IMR-90 (cell line): ENCODE measurements at places on chromosomes 1 and 21. TPM values are rescaled to one million over a fixed set of nuclear protein-coding genes. Genes with fewer than 3 reads are reported as not detected.

DNA sequence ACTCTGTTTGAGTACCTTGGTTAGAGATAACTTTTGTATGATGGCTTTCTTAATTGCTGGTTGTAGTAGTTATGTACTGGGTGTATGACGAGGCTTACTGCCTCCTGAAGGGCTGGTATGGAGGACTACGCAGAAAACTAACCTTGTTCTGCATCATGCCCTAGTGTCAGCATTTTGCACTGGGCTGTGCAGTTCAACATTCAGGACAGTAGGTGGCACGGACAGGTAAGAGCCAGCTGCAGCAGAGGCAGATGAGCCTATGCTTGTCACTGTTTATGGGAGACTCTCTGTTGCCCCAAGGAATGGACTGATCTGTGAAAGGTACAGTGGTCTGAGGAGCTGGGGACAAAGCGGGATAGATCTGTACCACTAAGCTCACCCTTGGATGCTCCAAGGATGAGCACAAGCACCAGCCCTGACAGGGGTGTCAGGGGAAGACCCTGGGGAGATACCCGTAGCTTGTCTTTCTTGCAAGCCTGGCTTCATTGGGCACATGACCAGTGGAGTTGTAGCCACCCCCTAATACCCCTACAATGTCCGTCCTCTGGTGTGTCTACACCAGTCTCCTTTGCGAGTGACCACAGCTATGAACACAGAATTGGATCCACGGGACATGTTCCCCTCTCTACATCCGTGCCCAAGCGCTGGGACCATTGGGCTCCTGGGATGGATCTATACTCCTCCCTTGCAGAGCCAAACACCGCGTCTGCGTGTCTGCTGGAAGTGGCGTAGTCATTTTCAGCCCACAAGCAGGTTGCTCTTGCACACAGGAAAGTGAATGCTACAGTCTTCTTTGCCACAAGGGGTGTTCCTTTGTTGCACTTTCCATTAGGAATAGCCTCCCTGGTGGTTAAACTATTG is 51.1 kb upstream of the CFHR3 start:
- DNase-seq: peak; percentile 23

The PLPP3 gene
- polyA plus RNA-seq: 49.9 and 52.1 TPM in 2 replicates

DNA sequence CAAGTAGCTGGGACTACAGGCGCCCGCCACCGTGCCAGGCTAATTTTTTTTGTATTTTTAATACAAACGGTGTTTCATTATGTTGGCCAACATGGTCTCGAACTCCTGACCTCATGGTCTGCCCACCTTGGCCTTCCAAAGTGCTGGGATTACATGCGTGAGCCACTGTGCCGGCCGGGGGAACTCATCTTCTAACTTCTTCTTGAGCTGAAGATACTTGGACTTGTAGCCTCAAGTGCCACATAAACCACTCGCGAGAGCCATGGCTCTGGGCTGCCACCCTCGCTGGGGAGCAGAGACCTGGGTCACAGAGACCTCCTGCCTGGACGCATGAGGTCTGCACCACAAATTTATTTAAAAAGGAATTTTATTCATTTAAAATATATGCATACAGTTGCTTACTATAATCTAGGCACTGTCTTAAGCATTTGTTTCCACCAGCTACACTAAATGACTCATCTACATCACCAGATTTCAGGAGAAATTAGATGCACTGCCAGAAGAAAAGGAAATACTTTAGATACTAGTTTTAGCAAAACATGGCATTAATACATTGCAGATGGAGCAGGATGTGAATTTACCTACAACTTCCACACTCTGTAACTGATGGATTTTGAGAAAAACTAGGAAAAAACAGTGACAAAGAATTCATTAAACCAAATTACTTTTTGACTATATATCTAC is 29.9 kb upstream of the PUM1 start:
- DNase-seq: peak; percentile 79

The PCP4L1 gene
- not detected in 2 replicates for polyA plus RNA-seq

GRCh38 chr1:113109908-113110554 is 37.0 kb downstream of the LRIG2 start:
- peak; percentile 98 for DNase-seq
